Activated naive CD4-positive, alpha-beta T cell treated with anti-CD3 and anti-CD28 coated beads, Interleukin-2, amount 50 U/mL, for 16 hours (primary cell): ENCODE measurements at places on chromosomes 4 and X.

DNA sequence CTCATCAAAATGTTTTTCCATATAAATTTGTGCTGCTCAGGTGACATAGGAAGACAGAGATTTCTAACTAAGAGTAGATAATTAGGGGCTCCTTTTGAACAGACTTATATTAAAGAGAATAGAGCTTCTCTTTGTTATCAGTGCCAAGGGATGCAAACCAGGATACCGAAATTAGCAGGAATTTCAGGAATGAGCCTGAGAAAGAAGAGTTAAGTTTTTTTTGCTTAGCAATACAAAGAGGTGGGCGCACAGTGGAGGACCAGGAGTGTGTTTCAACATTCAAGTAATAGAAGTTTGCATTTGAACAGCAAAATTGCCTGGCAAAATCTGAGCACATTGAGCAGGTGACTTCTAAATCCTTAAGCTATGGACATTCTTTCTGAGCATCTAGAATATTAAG, 541.3 kb downstream of the GBA3 start:
- no peak for DNase-seq

- DNase-seq: no peak
These were observed 149.9 kb upstream of the SCML1 start for GRCh38 chrX:17587366-17587765.

GRCh38 chr4:15373363-15373762, 54.5 kb upstream of the C1QTNF7 start:
- DNase-seq: no peak

DNA sequence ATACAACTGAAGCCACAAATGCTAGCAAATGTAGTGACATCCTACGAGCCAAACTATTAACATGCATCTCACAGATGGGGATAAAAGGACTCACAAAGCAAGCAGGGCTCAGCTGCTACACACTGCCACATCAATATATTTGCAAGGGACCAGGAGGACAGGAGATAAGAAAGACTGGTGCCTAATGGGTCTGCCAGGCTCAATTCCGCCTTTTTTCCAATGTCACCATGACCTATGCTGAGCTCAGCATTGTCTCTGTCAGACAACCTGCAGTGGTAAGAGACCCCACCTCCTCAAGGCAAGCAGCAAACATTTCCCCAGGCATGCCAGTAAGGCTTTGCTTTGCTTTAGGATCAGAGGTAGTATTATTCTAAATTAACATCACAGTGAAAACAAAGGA, 435 bp downstream of the DCX start:
- no peak for DNase-seq

DNA sequence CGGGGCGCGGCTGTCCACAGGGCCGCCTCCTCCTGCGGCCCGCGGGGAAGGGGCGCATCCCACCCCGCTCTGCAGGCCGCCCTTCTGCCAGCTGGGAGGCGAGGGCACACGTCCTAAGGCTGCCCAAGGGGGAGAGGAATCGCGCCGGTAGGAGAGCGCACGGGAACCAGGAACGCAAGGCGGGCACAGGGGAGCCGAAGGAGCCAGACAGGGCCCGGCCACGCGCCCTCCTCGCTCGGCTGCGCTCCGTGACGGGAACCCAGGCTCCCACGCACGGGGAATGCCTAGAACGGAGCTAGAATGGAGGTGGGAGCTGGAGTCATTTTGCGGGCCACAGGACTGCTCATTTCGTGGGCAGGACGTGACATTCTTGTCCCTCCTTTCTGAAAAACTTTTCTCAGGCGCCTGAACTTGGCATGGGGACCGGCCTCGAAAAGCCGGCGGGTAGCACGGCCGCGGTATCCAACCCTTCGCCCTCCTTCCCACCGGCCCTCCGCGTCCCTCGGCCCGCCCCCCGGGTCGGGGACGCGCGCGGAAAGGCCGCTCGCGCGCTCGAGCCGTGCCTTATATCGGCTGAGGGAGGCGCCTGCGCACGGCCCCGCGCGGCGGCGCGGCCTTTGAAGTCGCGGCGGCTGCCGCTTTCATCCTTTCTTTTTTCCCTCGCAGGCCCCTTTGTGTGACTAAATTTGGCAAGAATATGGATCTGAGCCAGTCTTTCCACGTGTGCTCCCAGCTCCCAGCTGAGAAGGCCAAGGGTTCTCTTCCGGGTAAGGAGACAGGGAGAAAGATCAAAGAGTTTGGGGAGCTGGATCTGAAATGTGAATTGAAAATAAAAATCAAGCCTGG, 4.2 kb upstream of the LEF1 start:
- DNase-seq: peak; percentile 81

DNA sequence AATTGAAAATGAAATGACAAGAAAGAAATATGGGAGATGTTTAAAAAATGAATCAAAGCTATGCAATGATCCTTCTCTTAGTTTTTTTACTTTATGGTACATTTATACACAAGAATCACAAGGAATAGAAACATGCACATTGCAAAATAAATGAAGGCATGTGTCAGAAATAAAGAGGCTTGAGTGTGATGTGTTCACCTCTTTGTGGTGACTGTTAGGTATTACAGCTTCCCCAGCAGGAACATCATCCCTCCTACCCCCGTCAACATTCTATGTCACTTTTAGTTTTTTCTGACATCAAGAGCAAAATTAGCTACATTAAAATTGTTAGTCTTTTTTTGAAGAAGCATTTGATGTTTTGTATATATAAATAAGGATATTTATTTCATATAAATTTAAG, 214.8 kb downstream of the SLC4A4 start:
- DNase-seq: no peak

GRCh38 chr4:181528570-181529184, 714.5 kb upstream of the TENM3 start:
- DNase-seq: no peak

GRCh38 chr4:6603128-6603527, 28.1 kb downstream of the MAN2B2 start:
- DNase-seq: no peak

GRCh38 chrX:21802054-21802670, 37.3 kb upstream of the MBTPS2 start:
- no peak for DNase-seq

DNA sequence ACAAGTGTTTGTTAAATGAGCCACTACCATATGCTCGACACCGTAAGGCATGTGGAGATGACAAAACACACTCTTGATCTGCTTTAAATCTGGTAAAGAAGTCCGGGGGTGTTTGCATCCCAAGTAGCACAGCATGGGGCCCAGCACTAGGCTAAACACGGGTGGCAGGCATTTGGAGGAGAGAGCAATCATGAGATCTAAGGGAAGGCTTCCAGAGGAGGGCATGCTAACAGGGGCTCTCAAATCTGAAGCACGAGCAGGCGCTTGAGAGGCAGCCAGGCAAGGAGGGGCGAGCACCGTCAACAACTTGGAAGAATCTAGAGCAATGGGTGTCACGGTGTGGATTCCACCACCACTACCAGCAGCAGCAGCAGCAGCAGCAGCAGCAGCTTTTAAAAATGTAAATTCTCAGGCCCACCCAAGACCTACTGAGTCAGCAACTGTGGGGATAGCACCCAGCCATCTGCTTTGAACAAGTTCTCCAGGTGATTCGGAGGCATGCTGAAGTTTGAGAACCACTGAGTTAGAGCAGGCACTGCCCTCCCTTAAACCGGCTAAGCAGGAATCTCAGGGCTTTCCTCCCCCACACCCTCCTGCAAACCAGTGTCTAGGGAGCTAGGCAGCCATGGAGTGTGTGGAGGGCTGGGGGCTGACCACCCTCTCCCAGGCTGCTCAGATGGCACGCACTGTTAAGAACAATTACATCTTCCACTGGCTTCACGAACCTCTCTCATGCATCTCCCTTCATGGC, 70.2 kb upstream of the MAP3K15 start:
- DNase-seq: no peak

DNA sequence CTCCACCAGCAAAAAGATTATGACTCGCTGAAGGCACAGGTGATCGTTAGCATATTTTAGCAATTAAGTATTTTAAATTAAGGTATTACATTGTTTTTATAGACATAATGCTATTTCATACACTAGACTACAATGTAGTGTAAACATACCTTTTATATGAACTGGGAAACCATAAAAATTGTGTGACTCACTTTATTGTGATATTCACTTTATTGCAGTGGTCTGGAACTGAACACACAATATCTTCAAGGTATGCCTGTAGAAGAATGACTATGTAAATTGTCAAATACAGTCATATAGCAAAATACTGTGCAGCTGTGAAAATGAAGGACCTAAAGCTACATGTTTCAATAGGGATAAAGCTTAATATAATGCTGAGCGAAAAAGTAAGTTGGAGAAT, 26.6 kb upstream of the MAML3 start:
- no peak for DNase-seq

GRCh38 chrX:109614951-109615350, 10.0 kb downstream of the KCNE5 start:
- DNase-seq: no peak

DNA sequence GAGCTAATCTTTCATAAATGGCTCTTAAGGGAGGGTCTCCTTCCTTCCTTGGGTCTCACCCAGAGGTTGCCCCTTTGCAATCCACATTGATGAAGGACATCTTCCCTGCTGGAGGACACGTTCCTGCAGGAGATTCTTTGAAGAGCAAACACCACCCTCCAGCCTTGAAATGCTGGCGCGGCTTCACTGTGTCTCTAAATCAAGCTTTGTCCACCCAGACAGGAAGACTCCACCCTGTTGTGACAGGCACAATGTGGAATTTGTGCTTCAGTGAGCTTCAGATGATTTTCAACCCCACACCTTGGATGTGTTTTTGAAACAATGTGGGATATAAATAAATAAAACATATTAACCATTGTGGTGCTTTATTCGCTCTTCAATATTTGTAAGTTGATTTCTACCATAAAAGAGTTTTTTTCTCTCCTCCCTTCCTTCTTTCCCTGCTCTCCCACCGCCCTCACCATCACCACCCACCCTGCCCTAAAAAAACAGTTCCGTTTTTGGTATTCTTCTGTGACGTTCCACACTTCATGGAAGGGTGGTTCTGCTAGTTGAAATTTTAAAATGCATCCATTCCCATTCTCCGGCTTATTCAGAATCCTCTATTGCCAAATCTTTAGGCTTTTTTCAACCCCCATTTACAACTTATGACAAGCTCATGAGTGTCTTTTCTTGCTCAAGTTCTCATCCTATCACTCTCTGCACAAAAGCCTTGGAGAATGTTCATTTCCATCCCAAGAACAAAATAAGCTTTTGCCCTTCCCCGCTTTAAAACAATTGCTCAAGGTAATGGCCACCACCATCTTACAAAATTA, 264.3 kb downstream of the RAPGEF2 start:
- DNase-seq: no peak

DNA sequence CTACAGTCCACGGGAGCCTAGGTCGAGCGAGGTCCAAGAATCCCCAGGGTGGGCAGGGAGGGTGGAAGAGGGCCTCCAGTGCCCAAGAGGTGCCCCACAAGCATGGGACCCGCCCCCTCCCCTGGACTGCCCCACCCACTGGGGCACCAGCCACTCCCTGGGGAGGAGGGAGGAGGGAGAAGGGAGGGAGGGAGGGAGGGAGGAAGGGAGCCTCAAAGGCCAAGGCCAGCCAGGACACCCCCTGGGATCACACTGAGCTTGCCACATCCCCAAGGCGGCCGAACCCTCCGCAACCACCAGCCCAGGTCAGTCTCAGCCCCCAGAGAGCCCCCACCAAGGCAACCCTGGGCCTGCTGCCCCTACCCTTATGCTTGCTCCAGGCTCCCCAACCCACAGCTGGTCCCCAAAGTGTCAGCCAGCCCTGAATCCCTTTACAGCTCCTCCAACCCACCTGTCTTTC, at the start of gene GATA1:
GATA1 (plus strand) TSS at position 250 of the 460 bp plus-strand sequence. CDS start 4,520 bp downstream, outside the sequence.
- no peak for DNase-seq

GRCh38 chr4:153465140-153465539, 1.0 kb upstream of the TMEM131L start:
- no peak for DNase-seq

- DNase-seq: no peak
These were observed 160.6 kb downstream of the AFF2 start for GRCh38 chrX:148661035-148661434.

DNA sequence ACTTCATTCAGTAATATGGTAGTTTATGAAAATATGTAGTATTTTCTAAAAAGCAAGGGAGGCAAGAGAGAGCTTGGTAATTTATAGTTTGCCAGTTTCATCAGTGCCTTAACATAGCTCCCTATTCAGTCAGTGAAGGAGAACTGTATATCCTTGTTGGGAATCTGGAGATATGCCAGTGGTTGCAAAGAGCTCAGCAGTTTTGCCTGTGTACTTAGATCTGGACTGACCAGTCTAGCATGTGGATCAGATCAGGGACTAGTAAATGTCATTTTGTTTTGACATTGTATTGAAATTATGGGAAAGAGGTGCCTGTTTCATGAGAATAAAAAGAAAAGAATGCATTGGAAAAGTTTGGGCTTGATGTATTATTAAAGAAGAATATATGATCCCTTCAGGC, 88.6 kb downstream of the ZIC3 start:
- no peak for DNase-seq
